ENCODE measurements at places on chromosomes 5 and 9. TPM values are rescaled to one million over a fixed set of nuclear protein-coding genes. Genes with fewer than 3 reads are reported as not detected.

GRCh38 chr9:109652112-109652511, 127.9 kb upstream of the PALM2AKAP2 start:
- H3K27me3 ChIP-seq: peaks cover 24% of the 10 kb centered on the region
- H3K4me1 ChIP-seq: peaks cover 2% of the 10 kb centered on the region
- DNase-seq: no peak
- H3K36me3 ChIP-seq: no peaks in the 10 kb centered on the region

DNA sequence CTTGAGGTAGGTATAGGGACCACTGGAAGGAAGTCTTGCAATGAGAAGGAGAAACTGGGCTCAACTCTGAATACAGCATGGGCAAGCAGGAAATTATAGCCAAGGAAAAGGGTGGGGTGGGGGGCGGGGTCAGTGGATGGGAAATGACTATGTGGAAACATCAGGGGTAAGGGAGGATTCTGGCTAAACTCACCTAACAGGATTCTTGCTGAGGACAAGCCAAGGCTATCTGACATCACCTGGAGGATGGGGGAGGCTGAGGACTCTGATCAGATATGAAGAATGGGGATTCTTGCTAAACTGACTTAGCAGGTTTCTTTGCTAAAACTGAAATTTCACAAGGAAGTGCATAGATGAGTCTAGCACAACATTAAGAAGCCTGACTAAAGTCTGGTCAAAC, 40.8 kb downstream of the CTSL start:
- H3K36me3 ChIP-seq: no peaks in the 10 kb centered on the region
- DNase-seq: no peak

DNA sequence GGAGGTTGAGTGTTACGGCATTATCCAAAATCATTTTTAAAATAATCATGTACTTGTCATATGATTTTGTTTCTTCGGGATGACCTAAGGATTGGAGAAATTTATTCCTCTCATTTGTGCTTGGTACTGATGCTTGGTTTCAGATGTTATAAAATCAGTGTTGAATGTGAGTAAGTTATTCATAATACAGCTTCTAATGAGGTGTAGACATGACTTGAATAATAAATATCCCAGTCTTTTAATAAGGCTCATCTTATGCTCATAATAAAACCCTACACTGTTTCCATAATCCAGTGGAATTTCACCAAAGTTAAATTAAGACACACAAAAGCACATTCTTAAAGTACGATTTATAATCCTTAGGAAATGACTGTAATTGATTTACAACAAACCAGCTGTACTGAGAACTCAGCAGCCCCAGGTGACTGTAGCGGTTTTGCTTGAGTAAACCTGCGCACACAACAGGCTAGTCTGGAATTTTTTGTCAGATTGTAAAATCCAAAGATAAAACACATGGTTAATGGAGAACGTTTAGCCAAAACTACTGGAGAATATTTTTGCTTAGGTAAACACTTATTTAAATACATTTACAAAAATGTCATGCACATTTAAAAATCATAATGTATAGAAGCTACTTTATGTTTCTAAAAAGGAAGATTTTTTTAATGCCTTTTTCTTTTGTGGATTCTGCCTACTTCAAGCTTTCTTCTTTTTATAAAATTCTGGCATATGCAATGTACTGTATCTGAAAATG, 609.8 kb upstream of the GRAMD2B start:
- H3K27ac ChIP-seq: no peak overlapping the region
- H3K27me3 ChIP-seq: no peaks in the 10 kb centered on the region
- H3K4me1 ChIP-seq: peaks cover 2% of the 10 kb centered on the region
- DNase-seq: no peak

GRCh38 chr5:111313017-111313724, 89.0 kb downstream of the CAMK4 start:
- no peak overlapping the region for H3K4me3 ChIP-seq
- no peaks in the 10 kb centered on the region for H3K36me3 ChIP-seq
- no peak for DNase-seq
- H3K27me3 ChIP-seq: peaks cover 19% of the 10 kb centered on the region
- no peaks in the 10 kb centered on the region for H3K4me1 ChIP-seq

DNA sequence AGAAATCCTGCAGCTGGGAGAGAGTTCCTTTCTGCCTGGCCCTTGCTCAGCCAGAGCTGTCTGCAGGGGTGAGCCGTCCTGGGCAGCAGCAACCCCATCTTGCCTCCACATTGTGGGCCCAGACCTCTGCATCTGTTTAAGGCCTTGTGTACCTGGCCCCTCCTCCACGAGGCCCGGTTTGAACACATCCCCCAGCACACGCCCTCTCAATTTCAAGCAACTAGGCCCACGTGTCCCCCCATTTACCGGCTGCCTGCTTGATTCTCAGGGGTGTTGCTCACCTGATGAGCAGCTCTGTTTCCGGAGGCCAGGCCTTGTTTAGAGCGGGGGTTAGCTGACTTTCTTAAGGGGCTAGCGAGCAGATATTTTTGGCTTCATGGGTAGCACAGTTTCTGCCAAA, 181.8 kb downstream of the HSPA4 start:
- no peak for DNase-seq
- H3K4me1 ChIP-seq: no peaks in the 10 kb centered on the region
- H3K27me3 ChIP-seq: peaks cover 3% of the 10 kb centered on the region
- no peak overlapping the region for H3K4me3 ChIP-seq
- no peaks in the 10 kb centered on the region for H3K36me3 ChIP-seq

DNA sequence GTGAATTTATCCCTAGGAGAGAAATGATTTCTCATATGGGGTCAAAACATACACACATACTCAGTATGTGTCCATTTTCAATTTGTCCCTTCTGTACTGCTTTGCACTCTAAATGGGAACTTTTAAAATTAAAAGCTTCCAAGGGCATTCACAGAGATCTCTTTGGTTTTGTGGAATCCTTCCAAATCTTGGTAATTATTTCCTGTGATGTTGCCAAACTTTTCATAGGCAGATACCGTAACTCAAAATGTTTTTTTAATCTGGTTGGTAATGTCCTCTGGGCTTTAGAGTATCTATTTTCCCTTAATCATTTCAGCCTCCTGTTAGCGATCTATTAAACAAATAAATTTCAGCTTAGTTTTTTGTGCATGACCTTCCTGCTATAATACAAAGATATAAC, 282.4 kb downstream of the ARHGEF28 start:
- H3K36me3 ChIP-seq: peaks cover 47% of the 10 kb centered on the region
- H3K4me1 ChIP-seq: peaks cover 37% of the 10 kb centered on the region
- H3K4me3 ChIP-seq: no peak overlapping the region
- H3K27ac ChIP-seq: peak overlapping the region; percentile 32

GRCh38 chr9:134807716-134808446, 72.7 kb upstream of the FCN2 start:
- no peak overlapping the region for H3K4me3 ChIP-seq
- DNase-seq: no peak
- no peaks in the 10 kb centered on the region for H3K27me3 ChIP-seq
- peaks cover 44% of the 10 kb centered on the region for H3K4me1 ChIP-seq

GRCh38 chr9:68648164-68648563, 56.9 kb upstream of the PIP5K1B start:
- no peak overlapping the region for H3K27ac ChIP-seq
- no peak overlapping the region for H3K4me3 ChIP-seq
- DNase-seq: no peak
- H3K4me1 ChIP-seq: no peaks in the 10 kb centered on the region

GRCh38 chr9:85443190-85443598, 298.6 kb downstream of the AGTPBP1 start:
- H3K36me3 ChIP-seq: no peaks in the 10 kb centered on the region
- no peaks in the 10 kb centered on the region for H3K4me1 ChIP-seq
- no peak overlapping the region for H3K27ac ChIP-seq
- DNase-seq: no peak
- peaks cover 16% of the 10 kb centered on the region for H3K27me3 ChIP-seq

GRCh38 chr5:21391506-21391905, 1403.5 kb upstream of the CDH18 start:
- H3K27me3 ChIP-seq: no peaks in the 10 kb centered on the region
- no peaks in the 10 kb centered on the region for H3K4me1 ChIP-seq
- no peak for DNase-seq

DNA sequence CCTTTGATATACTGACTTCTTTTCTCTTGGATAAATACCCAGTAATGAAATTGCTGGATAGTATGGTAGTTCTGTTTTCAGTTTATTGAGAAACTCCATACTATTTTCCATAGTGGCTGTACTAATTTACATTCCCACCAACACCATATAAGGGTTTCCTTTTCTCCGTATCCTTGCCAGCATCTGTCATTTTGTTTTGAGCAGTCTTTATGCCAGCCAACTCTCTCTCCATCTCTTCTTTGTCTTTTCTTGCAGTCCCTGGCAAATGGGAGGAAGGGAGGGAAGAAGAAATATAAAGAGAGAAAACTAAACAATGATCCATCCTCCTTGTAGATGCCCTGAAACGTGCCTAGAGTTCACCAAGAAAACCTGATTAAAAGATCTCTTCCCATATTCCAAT, 9.6 kb upstream of the VLDLR start:
- no peak overlapping the region for H3K4me3 ChIP-seq
- DNase-seq: no peak
- no peaks in the 10 kb centered on the region for H3K36me3 ChIP-seq

DNA sequence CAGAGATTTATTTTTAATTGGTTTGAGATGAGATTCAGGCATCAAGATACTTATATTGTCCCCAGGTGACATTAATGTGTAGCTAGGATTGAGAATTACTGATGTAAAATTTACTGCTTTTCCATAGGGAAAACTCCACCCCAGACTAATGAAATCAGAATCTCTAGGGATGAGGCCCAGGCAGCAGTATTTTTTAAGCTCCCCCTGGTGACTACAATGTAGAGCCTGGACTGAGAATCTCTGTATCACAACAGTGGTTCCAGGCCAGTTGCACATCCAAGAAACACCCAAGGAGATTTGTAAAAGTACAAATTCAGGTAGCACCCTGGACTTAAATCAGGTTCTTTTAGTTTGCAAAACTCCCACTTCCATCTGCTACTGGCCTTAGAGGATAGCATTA, 185.7 kb downstream of the MARCHF11 start:
- H3K27ac ChIP-seq: no peak overlapping the region
- peaks cover 6% of the 10 kb centered on the region for H3K36me3 ChIP-seq
- H3K27me3 ChIP-seq: peaks cover 15% of the 10 kb centered on the region
- H3K4me3 ChIP-seq: no peak overlapping the region

- H3K4me1 ChIP-seq: no peaks in the 10 kb centered on the region
- no peak overlapping the region for H3K27ac ChIP-seq
- H3K36me3 ChIP-seq: no peaks in the 10 kb centered on the region
- no peak overlapping the region for H3K4me3 ChIP-seq
These were observed 112.4 kb downstream of the COL23A1 start for GRCh38 chr5:178477802-178478201.

DNA sequence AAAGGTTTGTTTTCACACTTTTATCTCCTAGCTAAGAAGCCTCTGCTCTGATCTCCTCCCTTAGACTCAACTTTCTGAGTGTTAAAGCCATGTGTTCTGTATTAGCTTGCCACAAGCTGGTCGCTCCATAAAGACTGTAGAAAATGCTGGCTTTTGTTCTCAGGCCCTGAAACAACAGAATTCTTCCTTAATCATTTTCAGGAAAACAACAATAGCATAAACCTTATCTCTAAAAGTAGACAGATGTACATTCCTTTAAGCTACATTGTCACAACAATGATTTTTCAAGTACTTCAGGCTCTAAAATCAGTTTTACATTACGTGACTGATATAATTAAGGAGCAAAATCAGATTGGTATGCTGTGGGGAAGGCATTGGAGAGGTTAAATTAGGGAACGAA, 41.9 kb downstream of the VCAN start:
- H3K4me3 ChIP-seq: no peak overlapping the region
- H3K4me1 ChIP-seq: peaks cover 66% of the 10 kb centered on the region
- peaks cover 1% of the 10 kb centered on the region for H3K36me3 ChIP-seq
- DNase-seq: no peak
- H3K27me3 ChIP-seq: no peaks in the 10 kb centered on the region

DNA sequence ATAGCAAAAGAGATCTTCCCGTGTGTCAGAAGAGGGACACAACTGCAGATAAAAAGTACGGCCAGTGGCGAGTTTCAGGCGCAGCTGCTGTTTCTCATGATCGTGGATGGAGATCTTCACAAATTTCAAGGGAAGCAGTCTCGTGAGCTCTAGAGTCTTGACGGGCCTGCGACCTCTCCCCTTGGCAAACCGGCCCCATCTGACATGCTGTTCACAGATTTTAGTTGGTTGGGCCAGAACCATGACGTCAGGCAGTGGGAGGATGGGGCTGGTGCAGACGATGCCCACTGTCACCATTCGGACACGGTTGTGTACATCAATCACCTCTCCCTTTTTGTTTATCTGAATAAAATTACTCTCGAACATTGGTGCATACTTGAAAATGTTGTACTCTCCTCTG, 396 bp downstream of the GARIN3 start:
- peak; percentile 74 for DNase-seq
- no peak overlapping the region for H3K27ac ChIP-seq
- H3K27me3 ChIP-seq: peaks cover 34% of the 10 kb centered on the region
- H3K4me1 ChIP-seq: no peaks in the 10 kb centered on the region
- H3K36me3 ChIP-seq: no peaks in the 10 kb centered on the region

DNA sequence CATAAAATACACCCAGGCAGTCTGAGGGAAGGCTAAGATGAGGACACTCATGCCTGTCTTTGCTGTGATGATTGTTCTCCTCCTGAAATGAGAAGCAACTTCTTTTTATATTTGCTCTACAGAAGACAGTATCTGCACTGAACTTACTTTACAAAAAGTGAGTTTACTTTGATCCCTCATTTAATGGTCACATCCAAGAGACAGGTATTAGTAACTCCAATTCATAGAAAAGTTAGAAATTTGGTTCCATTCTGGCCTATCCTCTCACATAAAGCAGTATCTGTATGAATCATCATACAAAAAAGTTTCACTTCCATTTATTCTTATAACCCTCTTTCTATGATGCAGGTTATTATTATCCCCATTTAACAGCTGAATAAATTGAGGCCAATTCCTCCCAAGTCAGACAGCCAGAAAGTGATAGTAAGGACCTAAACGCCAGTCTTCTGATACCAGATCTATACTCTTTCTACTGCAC, 15.2 kb downstream of the TSTD2 start:
- DNase-seq: no peak
- peaks cover 20% of the 10 kb centered on the region for H3K36me3 ChIP-seq
- H3K27me3 ChIP-seq: no peaks in the 10 kb centered on the region
- H3K4me1 ChIP-seq: no peaks in the 10 kb centered on the region
- H3K4me3 ChIP-seq: no peak overlapping the region
- no peak overlapping the region for H3K27ac ChIP-seq

Gene SNCB
- total RNA-seq: not detected

Gene C5
- 7.6 TPM for total RNA-seq

Gene MARVELD2
- 0.71 TPM for total RNA-seq

Gene LECT2
- total RNA-seq: not detected

Gene CACNA1B
- total RNA-seq: 0.13 TPM

Gene MOCS2
- 31.7 TPM for total RNA-seq

Gene CCDC152
- total RNA-seq: not detected

Gene NUTM2G
- not detected for total RNA-seq
